Progenitor cell of endocrine pancreas (in vitro differentiated cells): ENCODE measurements at places on chromosomes 16 and 17.
A peak's percentile ranks its signal among the peaks of the same experiment; 100 is the strongest.

DNA sequence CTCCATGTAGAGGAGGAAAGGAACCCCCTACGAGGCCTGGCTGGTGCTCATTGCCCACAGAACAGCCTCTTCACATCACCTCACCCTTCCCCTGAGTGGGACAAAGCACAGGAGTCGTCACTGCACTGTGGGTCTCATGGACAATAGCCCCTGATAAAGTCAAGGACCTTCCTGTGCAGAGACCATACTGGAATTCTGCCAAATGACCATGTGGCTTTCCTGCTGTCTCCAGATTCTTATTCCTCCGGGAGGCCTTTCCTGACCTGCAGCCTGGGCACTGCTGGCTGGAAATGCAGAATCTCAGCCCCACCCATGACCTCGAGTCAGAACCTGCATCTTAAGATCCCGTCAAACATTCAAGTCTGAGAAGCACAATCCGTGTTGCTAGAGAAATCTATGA, 60.5 kb upstream of the ERN1 start:
- DNase-seq, result no peak

- no peak for DNase-seq
These were observed 16.3 kb upstream of the CBX4 start for GRCh38 chr17:79855331-79856124.

DNA sequence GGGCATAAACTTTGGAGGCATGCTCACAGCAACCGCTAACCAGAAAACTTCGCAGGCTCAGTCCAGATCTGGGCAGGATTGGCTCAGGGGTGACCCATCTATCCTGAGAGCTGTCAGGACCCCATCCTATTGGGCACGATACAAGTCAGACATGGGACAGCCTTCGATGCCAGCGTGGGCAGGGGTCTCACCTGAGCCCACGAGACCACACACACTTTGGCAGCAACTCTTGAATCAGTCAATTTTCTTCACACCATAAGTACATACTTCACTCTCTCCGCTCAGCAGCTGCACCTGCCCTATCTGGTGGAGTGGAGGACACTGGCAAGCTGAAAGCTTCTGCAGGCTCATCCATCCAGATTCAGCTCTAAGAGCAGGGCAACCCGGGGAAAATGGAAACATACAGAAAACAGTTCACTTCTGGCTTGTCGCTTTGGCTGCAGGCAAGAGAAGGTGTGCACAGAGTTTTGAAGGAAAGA, 48.3 kb downstream of the ZFHX3 start:
- DNase-seq, result no peak

- no peak for DNase-seq
These were observed 38.5 kb upstream of the ETV4 start for GRCh38 chr17:43584666-43585102.

- no peak for DNase-seq
These were observed 3.5 kb upstream of the RNF43 start for GRCh38 chr17:58420827-58421226.

GRCh38 chr17:79874329-79874981, 35.2 kb upstream of the CBX4 start:
- DNase-seq, result no peak

DNA sequence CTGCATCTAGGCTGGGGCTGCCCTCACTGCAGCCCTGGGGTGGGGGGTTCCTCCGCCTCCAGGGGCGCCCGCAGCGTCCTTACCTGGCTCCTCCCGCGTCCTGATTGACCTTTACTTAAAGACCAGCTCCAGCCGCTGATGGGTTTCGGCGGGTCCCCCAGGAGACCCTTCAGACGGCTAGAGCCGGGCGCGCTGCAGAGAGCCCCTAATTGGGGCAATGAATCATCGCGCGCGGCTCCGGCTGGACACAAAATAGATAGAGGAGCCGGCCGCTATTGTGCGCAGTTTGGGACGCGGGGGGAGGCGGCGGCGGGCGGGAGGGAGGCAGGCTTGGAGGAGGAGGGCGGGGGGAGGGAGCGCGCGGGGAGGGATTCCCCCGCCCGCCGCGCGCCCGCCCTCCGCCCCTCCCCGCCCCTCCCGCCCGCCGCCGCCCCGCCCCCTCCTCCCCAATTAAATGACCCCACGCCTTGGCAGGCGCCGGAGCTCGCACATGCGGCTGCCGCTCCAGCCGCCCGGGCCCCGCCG, 56.5 kb upstream of the CIBAR2 start:
- DNase-seq, result no peak

GRCh38 chr16:66473654-66474519, 46.8 kb downstream of the BEAN1 start:
- no peak for DNase-seq

DNA sequence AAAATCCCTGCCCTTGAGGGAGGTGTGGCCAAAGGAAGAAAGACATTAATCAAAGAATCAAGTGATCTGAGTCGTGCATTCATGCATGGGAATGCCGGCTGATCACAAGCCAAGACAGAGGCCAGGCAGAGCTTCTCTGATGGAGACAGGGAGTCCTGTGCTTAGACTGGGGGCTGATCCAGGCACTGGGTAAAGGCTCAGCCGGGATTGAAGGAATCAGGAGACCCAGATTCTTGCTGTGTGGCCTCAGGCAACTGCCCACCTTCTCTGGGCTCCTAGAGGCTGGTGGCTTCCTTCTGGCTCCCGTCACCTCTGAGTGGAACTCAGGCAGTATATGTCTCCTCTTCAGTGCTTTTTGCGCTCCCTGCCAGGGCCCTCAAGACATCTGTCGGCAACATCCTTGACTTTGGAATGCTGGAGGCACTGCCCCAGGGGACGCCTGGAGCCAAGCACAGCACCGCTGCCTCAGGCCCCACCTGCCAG, 17.7 kb downstream of the RAI1 start:
- no peak for DNase-seq

GRCh38 chr16:77169650-77170236, 21.2 kb upstream of the MON1B start:
- peak; percentile 42 for DNase-seq

- no peak for DNase-seq
These were observed 176.0 kb downstream of the AATF start for GRCh38 chr17:37124821-37125173.

GRCh38 chr17:43532581-43532980, 13.6 kb downstream of the ETV4 start:
- DNase-seq, result no peak

GRCh38 chr16:78503602-78504001, 404.1 kb downstream of the WWOX start:
- peak; percentile 30 for DNase-seq

DNA sequence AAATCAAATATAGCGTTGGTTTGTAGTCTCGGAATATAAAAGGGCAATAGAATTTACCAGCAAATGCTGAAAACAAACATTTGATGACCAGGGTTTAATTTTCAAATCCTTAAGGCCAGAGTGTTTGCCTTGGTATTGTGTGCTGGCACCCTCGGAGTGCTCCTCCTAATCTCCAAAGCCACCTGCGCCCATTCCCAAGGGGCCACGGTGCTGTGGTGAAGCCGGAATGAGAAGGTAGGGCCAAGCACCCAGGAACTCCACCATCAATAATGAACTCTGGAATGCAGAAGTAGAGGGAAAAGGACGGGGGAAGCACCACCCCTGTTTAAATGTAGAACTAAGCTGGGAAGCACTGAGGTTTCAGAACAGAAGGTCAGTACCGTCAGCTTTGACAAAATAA, 51.9 kb downstream of the COG7 start:
- no peak for DNase-seq

DNA sequence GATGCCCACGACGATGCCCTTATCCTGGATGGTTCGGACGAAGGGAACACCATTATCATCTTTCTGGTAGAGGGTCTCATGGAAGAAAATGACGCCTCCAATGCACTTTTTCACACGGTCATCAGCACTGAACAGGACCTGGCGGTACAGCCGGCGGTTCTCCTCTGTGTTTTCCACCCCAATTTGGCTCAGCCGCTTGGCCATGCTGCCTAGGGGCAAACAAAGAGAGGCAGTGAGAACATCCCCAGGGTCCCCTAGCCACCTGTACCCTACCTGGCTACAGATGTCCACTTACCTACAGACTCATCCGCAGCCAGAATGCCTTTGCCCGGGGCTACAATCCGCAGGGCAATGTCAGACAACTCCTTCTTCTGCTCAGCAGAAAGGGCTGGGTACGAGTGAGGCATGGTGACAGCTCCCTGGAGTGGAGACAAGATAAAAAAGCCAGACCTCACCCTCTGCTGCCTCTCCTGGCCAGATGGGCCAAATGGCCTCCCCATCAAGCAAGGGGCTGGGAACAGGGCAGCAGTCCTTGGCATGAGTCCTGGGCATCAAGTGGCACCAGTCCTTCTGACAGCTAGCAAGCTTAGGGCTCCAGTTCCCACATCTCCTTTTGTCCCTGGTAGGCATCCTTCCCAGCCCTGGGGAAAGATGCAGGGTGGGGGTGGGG, 1.4 kb downstream of the ALDOC start:
- no peak for DNase-seq

GRCh38 chr16:54204756-54205155, 81.8 kb downstream of the IRX3 start:
- no peak for DNase-seq

- no peak for DNase-seq
These were observed 37.8 kb downstream of the SEC14L1 start for GRCh38 chr17:77178563-77178962.

- DNase-seq, result no peak
These were observed 16.1 kb upstream of the GPRC5C start for GRCh38 chr17:74415608-74416396.

GRCh38 chr16:56349711-56350161, 75.6 kb downstream of the AMFR start:
- no peak for DNase-seq
